AG20443 (cell line): ENCODE measurements at places on chromosomes 5 and 9.

GRCh38 chr9:31144614-31145013, 1239.8 kb upstream of the ACO1 start:
- DNase-seq = no peak

DNA sequence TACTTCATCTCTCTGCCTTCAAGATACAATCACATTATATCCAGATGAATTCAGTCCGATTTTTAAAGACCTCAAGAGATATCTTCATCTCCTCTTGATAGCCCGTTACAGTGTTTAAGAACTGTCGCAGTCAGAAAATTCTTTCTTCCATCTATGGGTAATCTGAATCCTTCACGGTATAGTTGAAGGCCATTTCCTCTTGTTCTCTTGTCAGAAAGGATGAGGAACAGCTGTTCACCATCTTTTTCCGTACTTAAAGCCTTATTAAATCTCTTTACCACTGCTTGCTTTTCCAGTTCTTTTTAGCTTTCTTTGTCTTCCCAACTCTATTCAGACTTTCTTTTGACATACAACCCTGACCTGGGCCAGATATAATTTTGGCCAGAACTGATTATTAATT, 121.8 kb downstream of the XRCC4 start:
- DNase-seq = no peak

- DNase-seq = no peak
These were observed 362.8 kb downstream of the ISL1 start for GRCh38 chr5:51746023-51746422.

DNA sequence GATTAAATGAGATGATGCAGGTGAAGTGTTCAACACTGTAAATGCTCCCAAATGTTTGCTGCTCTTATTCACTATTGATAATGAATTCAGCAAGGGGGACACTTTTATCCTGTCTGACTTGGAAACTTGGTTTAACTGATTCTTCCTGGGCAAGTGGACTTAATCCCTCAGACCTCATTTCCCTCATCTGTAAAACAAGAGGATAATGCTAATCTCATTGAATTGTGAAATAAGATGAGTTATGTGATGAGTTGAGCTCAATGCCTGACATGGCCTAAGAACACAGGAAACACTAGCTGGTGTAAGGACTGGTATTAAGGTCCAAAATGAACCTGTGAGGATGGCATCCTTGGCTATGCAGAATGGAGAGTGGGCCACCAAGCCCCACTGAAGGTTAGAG, 23.3 kb downstream of the TNFSF15 start:
- no peak for DNase-seq
